ENCODE measurements at places on chromosomes 5 and 9. TPM values are rescaled to one million over a fixed set of nuclear protein-coding genes. Genes with fewer than 3 reads are reported as not detected.

The HEMGN gene
- total RNA-seq: not detected

The DMRT3 gene
- total RNA-seq: 2.5 TPM

The SREK1IP1 gene
- total RNA-seq: 23.4 TPM

The FAM81B gene
- 4.3 TPM for total RNA-seq

DNA sequence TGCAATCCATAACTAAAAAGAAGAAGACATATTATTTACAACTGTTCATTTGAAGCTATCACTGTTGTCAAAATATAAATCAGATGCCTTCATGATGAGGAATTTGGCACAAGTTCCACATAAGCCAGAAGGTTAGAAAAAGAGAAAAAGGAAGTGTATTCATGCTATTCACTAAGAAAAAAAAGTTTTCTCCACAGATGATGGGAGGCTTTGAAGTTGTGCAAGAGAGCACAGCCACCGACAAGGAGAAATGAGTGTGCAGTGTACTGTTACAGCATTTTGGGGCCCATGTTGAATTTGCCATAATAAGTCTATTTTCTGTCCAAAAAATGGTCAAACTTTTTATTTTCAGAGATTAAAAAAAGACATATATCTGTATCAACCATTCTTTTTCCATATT, 32.9 kb upstream of the IFNK start:
- no peak for DNase-seq

- no peak for DNase-seq
Measured at GRCh38 chr5:109566361-109566760, 123.4 kb upstream of the MAN2A1 start.

GRCh38 chr5:35016174-35017051, 31.3 kb downstream of the AGXT2 start:
- DNase-seq: no peak

- DNase-seq: no peak
Measured at GRCh38 chr5:78639791-78640190, 8.8 kb downstream of the LHFPL2 start.

DNA sequence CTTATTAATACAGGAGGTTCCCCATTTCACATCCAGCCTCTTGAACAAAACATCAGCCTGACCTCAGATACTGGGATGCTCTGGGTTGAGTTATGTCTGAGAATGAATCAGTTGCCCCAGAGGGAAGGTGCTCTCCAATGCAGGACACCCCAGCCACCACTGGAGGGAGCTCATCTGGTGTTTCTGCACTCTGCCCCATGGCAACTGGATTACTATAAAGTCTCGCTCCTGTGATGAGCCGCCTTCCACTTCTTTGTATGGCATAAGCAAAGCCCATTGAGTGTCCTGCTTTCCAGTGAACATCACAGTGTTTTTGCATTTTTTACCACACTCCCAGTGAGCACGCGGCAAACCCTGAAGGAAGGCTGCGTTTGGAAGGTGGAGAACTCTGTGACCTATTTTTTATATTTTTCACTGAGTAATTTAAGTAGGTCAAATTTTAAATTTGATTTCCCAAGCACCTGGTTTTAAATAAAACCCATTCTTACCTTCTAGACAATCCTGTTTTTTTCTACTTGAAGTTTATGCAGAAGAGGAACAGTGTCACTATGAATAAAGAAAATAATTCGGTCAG, 176.9 kb upstream of the WWC1 start:
- DNase-seq: no peak

DNA sequence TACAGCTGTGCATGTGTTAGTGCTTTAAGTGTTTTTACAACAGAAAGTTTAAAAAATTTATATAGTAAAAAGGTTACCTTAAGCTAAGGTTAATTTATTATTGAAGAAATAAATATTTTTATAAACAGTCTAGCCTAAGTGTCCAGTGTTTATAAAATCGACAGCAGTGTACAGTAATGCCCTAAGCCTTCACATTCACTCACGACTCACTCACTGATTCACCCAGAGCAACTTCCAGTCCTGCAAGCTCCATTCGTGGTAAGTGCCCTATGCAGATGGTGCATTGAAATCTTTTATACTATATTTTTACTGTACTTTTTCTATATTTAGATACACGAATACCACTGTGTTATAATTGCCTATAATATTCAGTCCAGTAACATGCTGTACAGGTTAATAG, 159.1 kb downstream of the ROR2 start:
- no peak for DNase-seq

The PKN3 gene
- total RNA-seq: 5.9 TPM

GRCh38 chr9:119218293-119218692, 150.9 kb downstream of the BRINP1 start:
- DNase-seq: no peak

GRCh38 chr9:80509358-80509757, 937.6 kb downstream of the TLE4 start:
- no peak for DNase-seq

The SERF1A gene
- total RNA-seq: 23.3 TPM

The IL33 gene
- 4.7 TPM for total RNA-seq

The DND1 gene
- total RNA-seq: 3.3 TPM

- DNase-seq: no peak
Measured at GRCh38 chr5:95022967-95023695, 261.8 kb downstream of the MCTP1 start.

GRCh38 chr9:94866770-94867169, 140.3 kb downstream of the AOPEP start:
- DNase-seq: no peak

GRCh38 chr5:150114102-150114641, 27.8 kb upstream of the CSF1R start:
- DNase-seq: peak; percentile 31

The GABRA6 gene
- total RNA-seq: not detected

GRCh38 chr5:173969167-173970049, 19.6 kb upstream of the C5orf47 start:
- no peak for DNase-seq

DNA sequence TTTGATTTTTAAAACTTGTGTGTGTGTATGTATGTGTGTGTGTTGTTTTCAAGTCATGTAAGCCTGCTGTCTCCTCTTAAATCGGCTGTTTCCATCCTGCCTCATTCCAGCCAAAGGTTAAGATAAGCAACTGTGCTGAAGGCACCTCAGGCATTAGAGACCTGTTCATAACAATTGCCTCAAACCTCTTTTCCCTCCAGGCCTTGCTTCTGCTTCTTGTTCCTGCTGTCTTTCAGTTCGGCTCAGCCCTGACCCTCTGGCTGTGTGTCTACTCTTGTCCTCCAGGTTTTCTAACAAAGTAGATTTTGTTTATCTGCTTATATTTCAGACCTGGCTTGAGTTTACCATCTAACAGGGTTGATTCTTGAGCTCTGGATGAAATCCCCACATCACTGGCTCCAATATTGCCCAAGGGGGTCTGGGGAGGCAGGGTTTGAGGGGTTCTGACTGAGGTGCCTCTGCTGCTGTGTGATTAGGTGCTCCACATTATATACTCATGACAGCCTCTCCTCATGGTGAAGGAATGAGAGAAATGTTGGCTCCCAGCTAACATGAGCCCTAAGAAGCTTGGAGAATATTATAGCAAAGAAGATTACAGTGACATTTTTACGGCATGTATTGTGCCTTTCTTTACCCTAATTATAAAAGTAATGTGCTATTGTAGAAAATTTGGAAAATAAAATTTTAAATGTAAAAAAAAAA, 229.7 kb upstream of the PIK3R1 start:
- DNase-seq: no peak

- DNase-seq: no peak
Measured at GRCh38 chr9:133602277-133602676, 6.9 kb downstream of the FAM163B start.

DNA sequence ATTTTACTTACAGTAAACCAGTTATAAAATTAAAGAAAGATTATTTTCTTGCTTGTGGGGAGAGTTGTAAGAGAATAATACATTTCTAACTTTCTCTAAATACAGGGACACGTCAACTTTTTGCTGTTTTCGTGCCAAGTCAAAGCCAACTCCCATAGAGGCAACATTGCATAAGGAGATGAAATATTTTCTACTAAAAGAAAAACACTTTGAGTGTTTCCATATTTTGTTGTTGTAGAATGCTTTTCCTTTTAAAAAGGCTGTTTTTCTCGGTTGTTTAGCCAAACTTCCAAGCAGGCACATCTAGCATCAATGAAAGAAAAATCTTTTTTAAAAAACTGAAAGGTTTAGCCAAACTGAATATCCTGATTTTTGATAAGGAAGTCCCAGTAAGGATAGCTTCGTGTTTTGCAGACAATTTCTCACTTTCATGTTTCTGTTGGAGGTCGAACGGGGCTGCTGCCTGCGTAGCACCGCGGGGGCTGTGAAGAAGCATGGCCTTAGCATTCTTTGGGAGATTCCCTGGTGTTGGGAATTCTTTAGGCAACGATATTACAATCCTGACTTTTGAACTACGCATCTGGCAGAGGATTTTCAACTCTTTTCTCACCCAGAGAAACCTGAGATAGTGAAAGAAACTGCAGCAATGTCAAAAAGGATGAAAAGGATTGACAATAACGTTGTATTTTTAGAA, 108.1 kb upstream of the FBXL7 start:
- DNase-seq: no peak

DNA sequence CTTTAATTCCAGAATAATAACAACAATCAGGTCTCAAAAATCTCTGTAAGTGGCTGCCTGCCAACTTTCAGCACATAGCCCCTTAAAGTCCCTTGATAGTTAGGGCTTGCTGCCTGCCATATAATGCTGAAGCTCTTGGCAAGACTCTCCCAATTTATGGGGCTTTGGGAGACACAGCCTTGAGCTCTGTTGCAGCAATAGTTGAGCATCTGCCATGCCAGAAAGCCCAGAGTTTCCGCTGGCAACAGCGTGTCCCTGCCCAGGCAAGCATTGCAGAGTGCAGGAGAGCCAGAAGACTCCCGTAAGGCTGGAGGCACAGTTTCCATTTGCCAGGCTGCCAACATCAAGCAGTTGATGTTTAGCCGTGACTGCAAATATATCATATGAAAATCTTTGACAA, 678.5 kb upstream of the NUDT12 start:
- DNase-seq: no peak

The SOHLH1 gene
- not detected for total RNA-seq

The MTX3 gene
- total RNA-seq: 28.4 TPM

DNA sequence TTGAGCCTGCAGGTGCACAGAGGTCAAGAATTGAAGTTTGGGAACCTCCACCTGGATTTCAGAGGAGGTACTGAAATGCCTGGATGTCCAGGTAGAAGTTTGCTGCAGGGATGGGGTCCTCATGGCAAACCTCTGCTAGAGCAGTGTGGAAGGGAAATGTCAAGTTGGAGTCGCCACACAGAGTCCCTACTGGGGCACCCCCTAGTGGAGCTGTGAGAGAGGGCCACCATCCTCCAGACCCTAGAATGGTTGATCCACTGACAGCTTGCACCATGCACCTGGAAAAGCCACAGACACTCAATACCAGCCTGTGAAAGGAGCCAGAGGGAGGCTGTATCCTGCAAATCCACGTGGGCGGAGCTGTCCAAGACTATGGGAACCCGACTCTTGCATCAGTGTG, 78.0 kb downstream of the GABRA1 start:
- no peak for DNase-seq

DNA sequence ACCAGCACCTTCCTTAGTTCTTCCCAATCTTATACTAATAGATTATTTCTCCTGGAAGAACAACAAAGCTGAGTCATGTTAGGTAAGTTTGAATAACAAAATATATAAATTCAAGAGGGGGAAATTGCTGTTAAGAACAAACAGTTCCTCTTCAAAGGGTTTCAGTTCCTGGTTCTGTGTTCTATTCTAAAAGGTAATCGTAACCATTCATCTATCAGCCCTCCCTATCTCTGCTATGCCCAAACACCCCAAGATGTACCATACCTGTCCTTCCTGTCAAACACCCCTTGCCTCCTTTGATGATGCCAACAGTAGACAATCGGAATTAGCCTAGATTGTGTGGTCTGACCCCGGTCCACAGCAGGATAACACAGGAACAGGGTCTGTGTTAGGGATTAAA, 4.2 kb upstream of the RNF180 start:
- no peak for DNase-seq

GRCh38 chr5:57450991-57451876, 31.4 kb downstream of the ACTBL2 start:
- DNase-seq: no peak

- DNase-seq: no peak
Measured at GRCh38 chr5:116766470-116766947, 191.9 kb upstream of the SEMA6A start.

- DNase-seq: peak; percentile 9
Measured at GRCh38 chr5:133853646-133854365, 114.6 kb downstream of the C5orf15 start.

The WNK2 gene
- 66.0 TPM for total RNA-seq

The CCDC183 gene
- 25.1 TPM for total RNA-seq

GRCh38 chr5:66862020-66862419, 265.8 kb downstream of the MAST4 start:
- DNase-seq: no peak

DNA sequence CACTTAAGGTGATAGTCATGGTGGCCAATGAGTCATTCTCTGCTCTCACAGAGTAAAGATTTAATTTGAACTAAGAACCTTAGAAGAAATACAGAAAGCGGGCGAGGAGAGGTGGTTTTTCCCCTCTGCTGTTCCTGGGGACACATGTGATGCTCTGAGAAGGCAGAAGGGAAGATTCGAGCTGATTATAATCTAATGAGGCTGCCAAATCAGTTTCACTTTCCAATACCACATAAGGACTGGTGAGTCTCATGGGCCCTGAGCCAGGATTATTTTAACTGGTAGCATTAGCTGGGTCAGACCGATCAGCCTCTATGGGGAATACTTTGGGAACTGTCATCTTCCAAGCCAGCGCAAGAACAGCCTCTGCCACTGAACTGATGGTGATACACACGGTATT, 116.5 kb downstream of the SLC1A3 start:
- DNase-seq: no peak

DNA sequence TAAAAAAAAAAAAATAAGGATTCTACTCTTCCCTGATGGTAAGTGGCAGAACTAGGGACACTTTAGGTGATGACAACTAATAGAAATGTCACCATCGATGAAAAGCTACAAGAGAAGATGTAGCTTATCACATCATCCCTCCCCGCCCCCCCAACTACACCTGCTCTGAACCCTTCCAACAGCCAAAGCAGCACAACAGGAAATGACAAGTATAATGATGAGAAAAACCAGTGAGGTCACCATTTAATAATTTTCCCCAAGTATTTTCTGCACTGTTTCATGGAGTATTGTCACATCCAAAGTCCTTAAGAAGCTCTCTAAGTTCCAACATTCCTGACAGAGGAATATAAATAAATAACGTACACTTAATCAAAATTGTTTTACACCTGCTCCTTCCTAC, 221.4 kb downstream of the EFNA5 start:
- no peak for DNase-seq

The ALAD gene
- total RNA-seq: 44.2 TPM

GRCh38 chr5:79686799-79687198, 2.8 kb upstream of the CMYA5 start:
- no peak for DNase-seq

The TMEM174 gene
- total RNA-seq: not detected

The GPR151 gene
- not detected for total RNA-seq

- no peak for DNase-seq
Measured at GRCh38 chr5:516338-516925, 7.8 kb downstream of the SLC9A3 start.

GRCh38 chr9:80651044-80651443, 1038.3 kb downstream of the TLE1 start:
- no peak for DNase-seq

Data from mesothelial cell of epicardium (in vitro differentiated cells).